ENCODE measurements at places on chromosomes 6 and 20.

DNA sequence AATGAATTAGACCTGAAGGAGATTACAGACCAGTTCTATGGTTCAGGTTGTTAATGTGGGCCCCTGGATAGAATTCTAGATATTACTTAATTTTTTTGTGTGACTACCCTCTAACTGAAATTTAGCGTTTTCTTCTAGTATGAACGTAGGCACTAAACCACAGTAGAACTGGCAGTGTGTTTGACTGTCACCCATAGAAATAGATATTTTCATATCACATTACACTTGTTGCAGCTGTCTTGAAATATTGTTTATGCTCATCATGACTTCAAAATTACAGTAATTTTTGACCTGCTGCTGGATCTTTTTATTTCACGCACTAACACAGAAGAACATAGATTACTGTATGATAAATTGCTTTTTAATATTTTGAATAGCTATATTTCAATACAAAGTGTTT, 31.6 kb downstream of the E2F3 start:
- DNase-seq, result no peak

GRCh38 chr20:19690462-19690861, 67.6 kb upstream of the RIN2 start:
- DNase-seq, result no peak

DNA sequence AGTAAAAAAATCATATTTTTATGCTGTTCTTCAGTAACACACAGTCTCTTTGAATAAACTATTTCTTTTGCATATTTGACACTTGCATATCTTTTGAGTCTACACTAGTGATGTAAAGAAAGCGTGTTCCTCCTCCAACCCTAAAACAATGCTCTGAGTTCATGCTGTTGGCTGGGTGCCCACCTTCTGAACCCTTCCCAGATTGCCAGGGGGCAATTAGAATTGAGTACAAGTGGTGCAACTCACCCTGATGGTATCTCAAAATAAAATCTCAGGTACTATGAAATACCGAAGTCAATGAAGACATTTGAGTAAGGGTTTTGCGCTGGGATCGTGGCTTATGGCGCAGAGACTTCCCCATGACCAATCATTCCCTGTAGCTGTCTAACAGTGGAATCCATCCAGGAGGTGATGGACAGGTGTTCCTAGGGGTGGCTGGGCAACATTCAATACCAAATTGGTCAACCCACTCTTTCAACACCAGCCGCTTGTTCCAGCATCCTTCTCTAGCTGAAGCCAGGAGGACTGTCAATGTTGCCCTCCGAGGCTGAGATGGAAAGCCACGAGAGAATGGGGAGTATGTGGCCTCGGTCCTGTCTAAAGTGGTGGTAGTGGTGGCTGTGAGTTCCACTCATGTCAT, 94.4 kb upstream of the ZNFX1 start:
- no peak for DNase-seq

- no peak for DNase-seq
These were observed 13.9 kb upstream of the NAA20 start for GRCh38 chr20:20003031-20003954.

GRCh38 chr20:46154796-46155195, 36.7 kb downstream of the CD40 start:
- no peak for DNase-seq

GRCh38 chr6:74939721-74940620, 265.9 kb downstream of the COL12A1 start:
- DNase-seq, result no peak

GRCh38 chr6:142845624-142846458, 99.1 kb downstream of the HIVEP2 start:
- DNase-seq, result peak; percentile 71

DNA sequence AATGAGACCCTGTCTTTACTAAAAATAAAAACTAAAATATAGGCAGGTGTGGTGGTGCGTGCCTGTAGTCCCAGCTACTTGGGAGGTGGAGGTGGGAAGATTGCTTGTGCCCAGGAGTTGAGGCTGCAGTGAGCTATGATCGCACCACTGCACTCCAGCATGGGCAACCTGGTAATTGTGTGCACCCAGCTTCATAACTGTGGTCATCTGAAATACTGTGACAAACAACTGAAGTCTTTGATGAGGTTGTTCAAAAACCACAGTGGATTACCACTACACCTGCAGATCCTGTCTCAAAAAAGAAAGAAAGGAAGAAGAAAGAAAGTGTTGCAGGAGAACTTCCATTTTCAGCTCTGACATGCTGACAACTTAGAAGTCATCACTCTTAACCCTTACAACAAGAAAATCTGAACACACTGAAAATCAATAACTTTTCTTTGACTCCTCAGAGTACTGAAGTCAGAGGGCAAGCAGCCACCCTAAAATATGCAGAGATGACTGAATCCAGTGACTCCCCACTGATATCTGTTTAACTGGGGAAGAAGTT, 13.8 kb upstream of the ZBP1 start:
- no peak for DNase-seq

DNA sequence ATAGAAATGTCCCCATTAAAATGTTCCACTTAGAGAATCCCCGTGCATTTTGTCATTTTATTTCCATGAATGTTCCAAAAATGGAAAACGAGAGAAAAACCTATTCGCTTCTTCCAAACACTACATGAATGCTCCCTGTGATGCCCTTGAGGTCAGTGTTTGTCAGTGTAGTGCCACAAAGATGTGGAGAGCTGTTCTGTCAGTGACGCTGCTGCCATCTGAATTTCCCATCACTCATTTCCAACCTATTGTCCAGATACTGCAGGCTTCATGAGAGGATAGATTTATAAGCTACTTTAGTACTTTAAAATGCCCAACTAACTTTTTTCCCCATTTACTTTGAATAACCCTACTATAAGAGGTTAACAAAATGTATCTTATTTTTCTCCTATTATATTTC, 335.8 kb downstream of the CDKAL1 start:
- no peak for DNase-seq

DNA sequence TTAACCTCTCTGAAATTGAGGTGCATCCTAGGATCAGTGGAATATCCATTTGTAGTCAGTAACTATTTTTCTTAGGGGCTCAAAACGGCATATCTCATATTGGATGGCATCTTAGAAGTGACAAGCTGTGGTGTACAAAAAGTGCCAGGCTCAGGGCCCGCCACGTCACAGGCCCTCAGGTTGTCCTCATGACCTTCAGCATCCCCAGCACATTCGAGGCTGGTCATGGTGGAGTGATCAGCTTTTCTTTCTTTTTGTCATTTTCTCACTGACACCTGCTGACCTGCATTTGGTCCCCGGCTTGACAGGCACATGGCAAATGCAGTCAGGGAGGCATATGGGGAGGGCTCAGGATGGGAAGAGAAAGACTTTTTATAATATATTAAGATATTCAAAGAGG, 7.1 kb upstream of the E2F1 start:
- DNase-seq, result no peak

DNA sequence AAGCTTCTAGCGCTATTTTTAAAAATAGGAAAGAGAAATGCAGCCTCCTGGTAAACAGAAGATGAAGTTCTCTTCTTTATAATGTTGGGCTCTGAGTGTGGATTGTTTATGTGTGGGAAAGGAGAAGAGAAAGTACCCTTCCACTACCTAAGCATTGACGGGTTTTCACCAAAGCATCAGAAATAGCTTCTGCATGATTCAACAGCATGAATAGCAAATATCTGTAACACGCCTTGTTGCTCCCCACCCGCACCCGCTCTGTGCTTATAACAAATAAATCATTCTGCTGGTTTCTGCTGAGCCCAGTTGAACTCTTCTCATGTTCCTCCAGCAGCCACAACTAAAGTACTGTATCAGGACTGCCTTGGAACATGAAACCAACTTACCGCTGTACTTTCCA, 20.7 kb downstream of the TXLNB start:
- DNase-seq, result no peak

DNA sequence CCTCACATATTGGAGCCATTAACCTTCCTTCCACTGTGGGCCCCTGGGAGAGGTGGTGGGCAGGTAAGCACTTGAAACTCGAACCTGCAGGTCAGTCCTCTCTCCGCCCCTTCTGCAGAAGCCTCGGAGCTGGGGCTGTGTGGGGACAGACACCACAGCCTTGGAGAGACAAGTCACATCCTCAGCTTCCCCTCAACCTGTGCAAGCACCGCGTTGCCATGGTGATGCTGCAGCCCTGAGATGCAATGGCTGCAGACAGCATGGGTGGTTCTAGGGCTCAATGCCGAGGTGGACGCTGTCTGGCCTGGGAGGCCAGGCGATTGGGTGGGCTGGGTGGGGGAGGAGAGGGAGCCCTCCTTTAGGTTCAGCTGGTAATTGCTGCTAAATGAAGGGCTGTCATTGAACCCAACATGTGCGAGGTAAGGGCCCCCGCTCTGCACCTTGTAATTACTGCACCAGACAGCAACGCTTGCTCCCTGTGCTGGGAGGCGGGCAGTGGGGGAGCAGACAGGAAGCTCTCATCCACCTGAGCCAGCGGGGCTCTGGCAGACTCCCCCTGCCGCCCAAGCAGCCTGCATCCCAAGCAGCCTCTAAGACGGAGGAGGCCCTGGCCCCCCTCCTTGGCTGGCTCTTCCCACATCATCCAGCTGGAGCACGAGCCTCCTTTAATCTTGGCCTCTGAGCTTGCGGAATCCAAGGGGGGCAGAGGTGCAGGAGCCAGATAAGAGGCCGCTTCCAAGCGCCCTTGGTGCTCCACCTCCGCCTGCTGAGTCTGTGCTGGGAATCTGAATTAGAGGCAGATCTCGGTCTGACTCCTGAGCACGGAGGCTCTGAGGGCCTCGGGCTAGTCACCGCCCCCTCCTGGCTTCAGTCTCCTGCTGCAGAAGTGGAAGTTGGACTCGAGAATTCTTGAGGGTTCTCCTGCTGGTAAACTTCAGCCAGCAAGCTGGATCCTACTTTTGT, 39.8 kb upstream of the CDH22 start:
- DNase-seq, result peak; percentile 83

GRCh38 chr6:138263963-138264362, 45.7 kb upstream of the PBOV1 start:
- no peak for DNase-seq

- no peak for DNase-seq
These were observed 57.2 kb downstream of the TBX18 start for GRCh38 chr6:84707171-84707570.

DNA sequence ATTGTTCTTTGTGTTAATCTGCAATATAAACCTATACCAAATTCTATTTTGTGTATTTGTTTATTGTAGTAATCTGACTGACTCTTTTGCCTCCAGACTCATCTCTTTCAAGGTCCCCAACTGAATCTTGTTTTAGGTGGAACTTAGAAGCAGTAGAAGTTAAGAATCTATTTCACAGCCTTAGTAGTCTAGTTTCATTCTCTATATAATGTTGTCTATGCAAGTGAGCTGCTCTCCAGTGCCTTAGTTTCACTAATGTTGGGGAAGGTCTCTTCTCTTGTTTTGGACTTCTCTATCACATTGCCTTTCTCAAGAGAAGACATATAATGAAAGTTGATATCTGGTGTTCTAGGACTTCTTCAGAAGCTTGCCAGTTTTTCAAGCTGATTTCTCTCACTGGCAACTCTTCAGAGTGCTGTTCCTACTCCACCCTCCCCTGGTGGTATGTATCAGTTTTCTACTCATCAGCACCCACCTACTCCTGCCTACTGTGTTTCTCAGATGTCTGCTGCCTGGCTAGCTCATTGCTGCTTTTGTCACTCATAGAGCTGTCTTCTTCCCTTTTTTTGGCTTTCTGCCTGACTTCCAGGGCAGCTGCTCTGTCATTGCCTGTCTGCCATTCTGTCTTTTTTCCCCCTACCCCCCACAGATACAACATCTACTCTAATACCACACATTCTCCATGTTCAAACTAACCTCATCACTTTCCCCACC, 82.1 kb downstream of the PTPRA start:
- no peak for DNase-seq

GRCh38 chr6:128327890-128328289, 192.5 kb downstream of the PTPRK start:
- DNase-seq, result peak; percentile 28

DNA sequence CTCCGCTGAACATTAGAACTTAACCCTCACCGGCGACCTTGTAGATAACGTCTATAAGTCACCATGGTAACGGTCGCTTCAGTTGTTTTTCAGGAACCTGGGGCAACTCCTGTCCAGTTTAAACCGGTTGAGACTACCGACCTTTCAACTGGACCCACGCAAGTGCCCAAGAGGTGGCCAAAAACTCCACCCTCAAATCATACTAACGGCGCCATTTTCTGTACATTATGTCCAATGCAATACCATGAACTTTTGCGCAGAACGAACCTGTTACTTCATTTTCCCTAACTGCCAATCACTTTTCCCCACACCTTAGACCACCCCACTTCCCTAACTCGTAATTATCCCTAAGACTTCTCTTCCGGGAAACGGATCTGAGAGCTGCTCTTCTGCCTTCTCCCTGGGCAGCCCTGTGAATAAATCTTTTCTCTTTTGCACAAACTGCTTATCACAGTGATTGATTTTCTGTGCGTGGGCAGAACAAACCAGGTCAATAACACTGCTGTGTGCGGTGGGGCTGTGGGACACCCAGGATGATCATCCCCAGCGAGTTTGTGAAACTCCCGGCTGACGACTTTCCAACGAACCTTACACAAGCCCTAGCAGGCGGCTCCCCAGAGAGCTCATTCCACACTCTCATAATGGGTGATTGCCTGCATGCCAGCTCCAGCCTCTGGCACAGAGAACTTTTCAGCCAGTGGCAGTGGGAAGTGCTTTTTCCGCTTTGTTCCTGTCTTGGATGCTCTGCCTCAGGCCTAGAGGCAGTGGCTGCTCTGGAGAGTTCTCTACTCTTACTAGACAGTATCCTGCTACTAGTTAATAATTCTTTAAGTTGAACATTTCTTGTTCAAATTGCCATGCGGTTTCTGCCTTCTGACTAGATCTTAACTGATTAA, 28.6 kb downstream of the GPX5 start:
- no peak for DNase-seq

- DNase-seq, result no peak
These were observed 377.0 kb upstream of the NOX3 start for GRCh38 chr6:155832596-155832995.

- DNase-seq, result no peak
These were observed 508 bp downstream of the NOP56 start for GRCh38 chr20:2652724-2653555.

DNA sequence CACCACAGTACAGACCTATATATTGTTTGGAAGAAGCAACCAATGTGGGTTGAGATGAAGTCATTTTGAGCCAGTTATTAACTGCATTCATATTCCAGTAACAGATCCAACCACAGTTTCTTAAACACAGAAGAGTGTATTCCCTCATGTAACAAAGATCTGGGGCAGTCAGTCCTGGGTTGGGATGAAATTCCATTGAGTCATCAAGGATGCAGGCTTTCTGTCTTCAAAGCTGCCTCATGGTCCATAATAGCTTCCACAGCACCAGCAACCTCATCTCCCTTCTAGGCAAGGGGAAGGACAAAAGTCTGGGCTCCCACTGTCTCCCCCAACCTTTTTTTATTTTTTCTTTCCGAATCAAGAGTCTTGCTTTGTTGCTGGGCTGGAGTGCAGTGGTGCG, 2.9 kb upstream of the SOD2 start:
- DNase-seq, result no peak

DNA sequence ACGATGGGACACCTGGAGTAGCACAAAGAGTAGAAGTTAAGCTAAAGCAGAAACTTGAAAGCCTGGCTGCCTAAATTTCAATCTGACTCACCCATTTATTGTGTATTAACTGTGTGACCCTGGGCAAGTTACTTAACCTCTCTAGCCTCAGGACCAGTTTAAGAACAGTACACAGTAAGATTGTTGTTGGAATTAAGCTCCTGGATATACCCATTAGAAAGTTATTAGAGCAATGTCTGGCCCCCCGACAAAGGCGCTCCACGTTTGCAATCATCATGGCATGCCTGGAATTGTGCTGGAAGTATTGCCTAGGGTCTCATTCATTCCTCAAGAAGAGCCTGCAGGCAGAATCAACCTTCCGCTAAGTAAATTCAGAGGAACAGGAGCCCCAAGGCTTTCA, 1.4 kb downstream of the SDC4 start:
- no peak for DNase-seq

Measured in H9 (cell line).